ENCODE measurements at places on chromosomes 16 and 17.

- DNase-seq, result no peak
These were observed 609.4 kb upstream of the CDH5 start for GRCh38 chr16:65757064-65757463.

DNA sequence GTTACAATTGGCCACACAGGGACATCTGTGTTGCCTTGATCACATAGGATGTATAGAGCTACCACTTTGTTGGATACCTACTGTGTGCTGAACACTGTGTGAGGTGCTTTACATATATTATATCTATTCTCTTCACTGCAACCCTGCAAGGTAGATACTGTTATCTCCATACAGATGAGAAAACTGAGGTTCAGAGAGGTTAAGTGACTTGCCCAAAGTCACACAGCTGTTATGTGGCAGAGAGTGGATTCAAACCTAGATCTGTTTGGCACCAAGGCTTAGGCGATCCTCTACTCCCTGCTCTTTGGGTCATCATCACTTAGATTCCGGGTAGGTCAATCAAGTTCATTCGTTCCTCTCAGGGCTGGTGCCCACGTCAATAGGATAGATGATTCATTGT, 260.5 kb upstream of the IRX3 start:
- no peak for DNase-seq

DNA sequence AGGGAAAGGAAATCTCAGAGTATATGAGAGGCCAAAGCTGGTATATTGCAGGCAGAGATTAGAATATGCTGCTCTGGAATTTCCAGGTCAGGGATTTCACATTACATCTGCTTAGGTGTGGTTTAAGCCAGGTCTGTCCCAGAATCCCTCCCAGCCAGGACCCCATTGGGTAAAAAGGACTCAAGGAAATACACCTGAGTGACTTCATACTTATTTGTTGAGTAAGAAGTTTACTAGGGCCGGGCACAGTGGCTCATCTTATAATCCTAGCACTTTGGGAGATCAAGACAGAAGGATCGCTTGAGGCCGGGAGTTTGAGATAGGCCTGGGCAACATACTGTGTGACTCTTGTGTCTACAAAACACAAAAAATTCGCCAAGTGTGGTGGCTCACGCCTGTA, 7.2 kb downstream of the PIPOX start:
- no peak for DNase-seq

DNA sequence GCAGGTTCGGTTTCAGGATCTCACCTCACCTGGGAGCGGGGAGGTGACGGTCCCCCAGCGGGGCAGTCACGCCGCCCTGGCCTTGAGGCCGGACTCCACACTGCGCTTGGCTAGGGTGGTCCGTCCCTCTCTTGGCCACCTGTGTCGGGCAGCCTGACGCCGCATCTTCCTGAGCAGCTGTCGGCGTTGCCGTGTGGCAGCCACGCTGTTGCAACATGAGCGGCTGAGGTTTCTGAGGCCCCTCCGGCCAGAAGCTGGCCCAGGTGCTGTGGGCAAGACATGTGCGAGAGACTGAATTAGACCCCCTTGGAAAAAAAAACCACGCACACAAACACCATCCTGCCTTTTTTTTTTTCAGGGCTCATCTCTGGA, 49.2 kb downstream of the IRF8 start:
- DNase-seq, result no peak

DNA sequence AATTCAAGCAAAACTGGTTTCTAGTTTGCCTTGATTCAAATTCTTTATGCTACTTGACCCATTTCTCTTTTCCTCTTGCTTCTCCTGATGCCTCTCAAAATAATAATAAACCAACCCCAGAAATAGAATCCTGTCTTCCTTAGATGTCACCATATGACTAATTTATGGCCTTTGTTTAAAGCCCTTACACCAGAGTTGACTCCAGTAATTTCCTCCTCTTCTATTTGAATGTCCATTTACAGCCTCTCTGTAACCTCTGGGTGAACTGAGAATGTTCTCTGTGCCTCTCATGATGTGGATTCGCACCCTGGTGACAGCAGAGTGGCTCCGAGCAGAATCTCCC, 31.5 kb downstream of the ZFHX3 start:
- DNase-seq, result no peak

- DNase-seq, result peak; percentile 77
These were observed at the start of gene NXN for GRCh38 chr17:979539-980405. NXN (minus strand) TSS chr17:979776.

- no peak for DNase-seq
These were observed 1.0 kb downstream of the SDK2 start for GRCh38 chr17:73643001-73643851.

All from CD4-positive, alpha-beta T cell treated with Interleukin-15 for 4 hours (primary cell).